ENCODE measurements at places on chromosomes 2 and 18.

- no peak for DNase-seq
Measured at GRCh38 chr18:8617907-8618306, 8.7 kb downstream of the RAB12 start.

- DNase-seq: no peak
Measured at GRCh38 chr2:33412920-33413319, 63.5 kb upstream of the RASGRP3 start.

DNA sequence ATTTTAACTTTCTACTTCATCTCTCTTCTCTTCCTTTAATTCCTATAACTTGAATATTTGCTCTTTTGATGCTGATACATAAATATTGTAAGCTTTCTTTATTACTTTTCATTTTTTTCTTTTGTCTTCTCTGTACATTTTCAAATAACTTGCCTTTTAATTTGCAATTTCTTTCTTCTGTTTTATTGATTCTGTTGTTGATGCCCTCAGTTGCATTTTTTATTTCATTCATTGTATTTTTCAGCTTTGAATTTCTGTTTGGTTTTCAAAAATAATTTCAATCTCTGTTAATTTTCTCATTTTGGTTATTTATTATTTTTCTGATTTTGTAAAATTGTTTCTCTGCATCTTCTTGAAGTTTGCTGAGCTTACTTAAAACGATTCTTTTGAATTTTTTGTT is 47.0 kb downstream of the AQP4 start:
- no peak for DNase-seq

DNA sequence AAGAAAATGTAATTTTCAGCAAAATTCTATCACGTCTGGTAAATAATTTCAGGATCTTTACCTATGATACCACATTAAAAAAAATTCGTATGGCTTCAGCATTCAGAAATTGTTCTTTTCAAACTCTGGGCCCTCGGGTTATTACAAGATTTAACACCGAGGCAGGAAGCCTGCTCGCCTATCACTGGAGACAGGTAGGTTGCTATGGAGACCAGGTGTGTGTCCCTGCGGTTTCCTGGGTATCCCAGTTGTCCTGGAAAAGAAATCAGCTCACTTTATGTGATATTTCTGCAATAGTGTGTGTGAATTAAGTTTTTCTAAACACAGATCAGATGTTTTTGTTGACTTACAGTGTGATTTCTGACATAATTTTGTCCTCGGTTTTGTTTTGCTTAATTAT is 14.2 kb downstream of the HPCAL1 start:
- no peak for DNase-seq

DNA sequence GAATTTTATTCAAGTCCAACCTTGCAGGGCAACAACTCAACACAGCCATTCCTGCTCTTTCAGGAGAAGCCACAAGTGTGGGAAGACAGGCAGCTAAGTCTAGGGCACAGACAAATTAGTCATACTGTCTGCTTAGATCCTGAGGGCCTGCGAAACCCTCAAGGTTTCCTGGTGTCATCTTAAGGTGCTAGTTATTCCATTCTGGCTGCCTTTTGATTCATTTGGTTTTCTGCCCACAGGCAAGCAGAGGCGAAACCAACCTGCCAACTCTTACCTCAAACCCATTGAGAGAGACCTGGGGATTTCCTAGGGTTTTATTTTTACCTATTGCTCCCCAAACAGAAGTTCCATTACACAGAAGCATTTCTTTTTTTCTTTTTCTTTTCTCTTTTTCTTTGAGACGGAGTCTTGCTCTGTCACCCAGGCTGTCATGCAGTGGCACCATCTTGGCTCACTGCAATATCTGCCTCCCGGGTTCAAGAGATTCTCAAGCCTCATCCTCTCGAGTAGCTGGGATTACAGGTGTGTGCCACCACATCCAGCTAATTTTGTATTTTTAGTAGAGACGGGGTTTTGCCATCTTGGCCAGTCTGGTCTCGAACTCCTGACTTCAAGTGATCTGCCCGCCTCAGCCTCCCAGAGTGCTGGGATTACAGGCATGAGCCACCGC is 23.7 kb upstream of the SCYGR1 start:
- no peak for DNase-seq

GRCh38 chr2:183493040-183493439 is 368.8 kb downstream of the NUP35 start:
- DNase-seq: no peak

GRCh38 chr18:45527891-45528290 is 87.4 kb upstream of the SLC14A2 start:
- no peak for DNase-seq

GRCh38 chr2:11154016-11154922 is 998 bp upstream of the SLC66A3 start:
- DNase-seq: no peak

GRCh38 chr18:68494802-68495581 is 219.9 kb downstream of the TMX3 start:
- no peak for DNase-seq

DNA sequence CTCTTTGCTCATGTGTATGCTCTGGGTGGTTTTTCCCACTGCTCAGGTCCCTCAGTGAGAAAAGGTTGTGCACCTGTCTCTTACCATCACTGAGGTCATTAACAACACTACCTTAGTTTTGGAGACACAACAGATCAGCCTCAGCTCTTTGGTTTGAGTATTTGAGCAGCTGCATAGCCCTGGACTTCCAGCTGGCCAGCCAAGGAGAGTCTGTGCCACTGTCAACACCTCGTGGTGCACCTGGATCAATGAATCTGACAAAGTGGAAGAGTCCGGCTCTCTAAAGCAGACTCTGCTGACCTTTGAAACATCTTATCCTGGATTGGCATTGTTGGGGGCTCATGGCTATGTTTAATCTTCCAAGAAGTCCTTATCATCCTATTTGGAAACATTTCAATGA is 30.0 kb downstream of the SERPINB8 start:
- DNase-seq: no peak

GRCh38 chr2:117949806-117950205 is 64.1 kb downstream of the CCDC93 start:
- DNase-seq: no peak

All from COR-L47 (cell line).